ENCODE measurements at places on chromosomes 4 and X.

GRCh38 chr4:121073672-121074381, 1.5 kb upstream of the NDNF start:
- DNase-seq, result no peak

GRCh38 chrX:107542500-107542899, 85.8 kb upstream of the PRPS1 start:
- DNase-seq, result no peak

DNA sequence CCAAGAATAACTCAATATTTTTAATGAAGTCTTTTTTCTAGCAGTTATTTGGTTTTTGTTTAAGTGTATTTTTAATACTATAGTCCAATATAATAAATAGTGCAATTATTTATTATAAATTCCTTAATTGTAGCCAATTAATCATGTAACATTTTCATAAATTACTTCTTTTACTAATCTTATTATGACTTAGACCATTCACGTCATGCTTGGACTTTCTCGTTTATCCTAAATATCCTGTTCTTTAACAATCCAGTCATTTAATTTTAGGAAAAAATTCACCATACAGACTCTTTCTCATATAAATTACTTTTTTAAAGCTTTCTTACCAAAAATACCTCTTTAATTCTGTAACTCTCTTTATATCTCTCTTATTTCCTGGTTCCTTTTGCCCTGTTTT, 350.1 kb downstream of the AR start:
- DNase-seq, result no peak

DNA sequence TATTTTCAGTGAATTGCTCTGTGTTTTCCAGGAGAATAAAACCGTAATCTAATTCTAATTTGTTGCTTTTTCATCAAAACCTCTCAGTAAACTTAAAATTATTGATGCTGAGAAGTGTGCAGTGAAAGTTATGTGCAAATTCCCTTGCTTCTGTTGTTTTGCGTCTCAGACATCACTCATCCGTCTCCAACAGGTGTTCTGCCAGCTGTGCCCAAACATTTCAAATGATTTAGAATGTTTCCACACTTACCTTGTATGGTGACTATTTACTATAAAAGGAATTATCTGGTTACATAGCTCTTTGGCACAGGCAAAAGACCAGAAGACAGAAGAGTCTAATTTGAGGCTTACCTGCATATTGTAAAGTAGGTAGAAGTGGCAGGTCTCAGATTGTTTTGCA, 184.0 kb downstream of the BMPR1B start:
- DNase-seq, result no peak

DNA sequence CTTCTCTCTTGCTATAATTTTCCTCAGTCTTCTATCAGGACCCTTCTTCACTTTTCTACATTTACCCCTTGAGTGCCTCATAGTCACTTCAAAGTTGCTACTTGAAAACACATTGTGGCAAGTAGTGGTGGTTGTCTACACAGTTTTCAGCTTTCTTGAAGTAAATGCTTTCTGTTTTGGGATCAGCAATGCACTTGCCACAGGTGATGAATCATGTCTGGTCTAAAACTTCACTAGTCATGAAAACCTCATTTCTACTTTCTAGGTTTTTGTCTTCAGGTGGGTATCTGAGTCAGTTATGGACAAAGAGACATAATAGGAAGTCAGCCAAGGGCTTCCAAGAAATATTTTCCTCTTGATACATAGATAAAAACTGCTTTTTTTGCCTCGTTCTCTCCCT, 359.2 kb downstream of the CCSER1 start:
- no peak for DNase-seq

DNA sequence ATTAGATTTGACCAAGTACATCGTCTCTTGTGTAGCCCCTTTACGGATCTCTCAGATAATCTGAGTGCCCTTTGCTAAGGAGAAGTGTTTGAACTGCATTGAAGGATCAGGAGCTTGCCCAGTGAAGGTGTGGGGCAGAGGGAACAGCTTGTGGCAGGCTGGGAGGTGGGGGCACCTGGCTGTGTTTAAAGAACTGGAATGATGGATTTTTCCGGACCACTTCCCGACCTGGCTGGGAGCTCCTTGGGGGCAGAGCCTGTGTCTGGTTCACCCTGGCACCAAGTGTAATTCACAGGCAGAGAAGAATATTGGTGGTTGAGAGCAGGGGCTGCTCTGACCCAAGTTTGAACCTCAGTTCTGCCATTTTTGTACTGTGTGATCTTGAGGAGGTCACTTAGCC, 18.5 kb downstream of the TBC1D14 start:
- DNase-seq, result no peak

Measured in CD4-positive, alpha-beta T cell treated with Interleukin-17A for 4 hours (primary cell).